Endodermal cell (in vitro differentiated cells): ENCODE measurements at places on chromosomes 5 and 9. TPM values are rescaled to one million over a fixed set of nuclear protein-coding genes. Genes with fewer than 3 reads are reported as not detected.

The ANKRD20A1 gene
- 1.9 and 3.4 TPM in 2 replicates for total RNA-seq

The PHF24 gene
- 1.9 TPM in 2 replicates for total RNA-seq

The PRRC2B gene
- 262 and 309 TPM in 2 replicates for total RNA-seq

The CANX gene
- 389 to 598 TPM (median 402 TPM) in 3 replicates for total RNA-seq

The NFX1 gene
- total RNA-seq = 15.2 to 23.3 TPM (median 23.1 TPM) in 3 replicates

The TNIP1 gene
- 44.6 and 51.3 TPM in 2 replicates for total RNA-seq

The HTR1A gene
- not detected in 3 replicates for total RNA-seq

The OTP gene
- total RNA-seq = not detected in 3 replicates

The SLC34A1 gene
- not detected in 2 replicates for total RNA-seq

- peaks cover 6% of the 10 kb centered on the region for H3K27me3 ChIP-seq
- H3K4me3 ChIP-seq = no peak overlapping the region
- no peaks in the 10 kb centered on the region for H3K4me1 ChIP-seq
- no peak for DNase-seq
Observed at GRCh38 chr9:6307551-6308096, 20.6 kb upstream of the TPD52L3 start.

GRCh38 chr5:51986733-51987132, 603.5 kb downstream of the ISL1 start:
- H3K4me3 ChIP-seq = no peak overlapping the region
- no peak overlapping the region for H3K27ac ChIP-seq
- DNase-seq = no peak

DNA sequence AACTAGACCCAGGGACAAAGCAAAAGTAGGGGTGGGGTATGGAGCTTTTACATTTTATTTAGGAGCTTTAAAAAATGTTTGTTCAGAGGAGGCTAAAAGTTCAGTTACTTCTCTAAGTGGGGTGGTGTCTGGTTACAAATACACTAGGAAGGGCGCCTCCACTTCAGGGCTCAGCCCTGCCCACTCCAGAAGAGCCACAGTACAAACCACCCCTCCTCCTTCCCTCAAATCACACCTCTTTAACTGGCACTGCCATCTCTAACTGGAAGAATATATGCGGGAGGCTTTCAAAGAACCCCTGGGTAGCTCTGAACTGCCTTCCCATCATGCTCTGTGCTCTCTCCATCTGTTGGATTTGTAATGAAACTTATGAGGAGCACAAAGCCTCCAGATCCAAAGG, 98.8 kb upstream of the NFIB start:
- DNase-seq = no peak
- no peak overlapping the region for H3K4me3 ChIP-seq
- H3K27me3 ChIP-seq = no peaks in the 10 kb centered on the region

DNA sequence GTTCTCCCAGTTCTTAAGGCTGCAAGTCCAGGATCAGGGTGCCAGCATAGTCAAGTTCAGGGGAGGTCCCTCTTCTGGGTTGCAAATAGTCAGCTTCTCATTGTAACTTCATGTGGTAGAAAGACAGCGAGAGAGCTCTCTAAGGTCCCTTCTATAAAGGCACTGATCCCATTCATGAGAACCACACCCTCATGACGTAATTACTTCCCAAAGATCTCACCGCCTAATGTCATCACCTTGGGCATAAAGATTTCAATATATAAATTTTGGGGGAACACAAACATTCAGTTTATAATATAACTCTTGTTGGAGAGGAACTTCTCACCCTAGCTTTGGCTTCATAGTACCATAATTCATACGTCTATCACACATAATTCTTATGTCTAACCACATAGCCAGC, 203.9 kb upstream of the VLDLR start:
- H3K4me1 ChIP-seq = peaks cover 8% of the 10 kb centered on the region
- no peaks in the 10 kb centered on the region for H3K36me3 ChIP-seq
- no peak overlapping the region for H3K27ac ChIP-seq
- H3K4me3 ChIP-seq = peak overlapping the region; percentile 46

- H3K4me1 ChIP-seq = peaks cover 8% of the 10 kb centered on the region
- H3K27ac ChIP-seq = no peak overlapping the region
- no peaks in the 10 kb centered on the region for H3K36me3 ChIP-seq
- H3K27me3 ChIP-seq = no peaks in the 10 kb centered on the region
- DNase-seq = no peak
Observed at GRCh38 chr5:1131191-1131621, 19.3 kb upstream of the SLC12A7 start.

- no peaks in the 10 kb centered on the region for H3K36me3 ChIP-seq
- H3K27me3 ChIP-seq = no peaks in the 10 kb centered on the region
- no peak overlapping the region for H3K27ac ChIP-seq
- H3K4me3 ChIP-seq = no peak overlapping the region
- H3K4me1 ChIP-seq = no peaks in the 10 kb centered on the region
Observed at GRCh38 chr9:132488626-132489025, 78.6 kb downstream of the CFAP77 start.

DNA sequence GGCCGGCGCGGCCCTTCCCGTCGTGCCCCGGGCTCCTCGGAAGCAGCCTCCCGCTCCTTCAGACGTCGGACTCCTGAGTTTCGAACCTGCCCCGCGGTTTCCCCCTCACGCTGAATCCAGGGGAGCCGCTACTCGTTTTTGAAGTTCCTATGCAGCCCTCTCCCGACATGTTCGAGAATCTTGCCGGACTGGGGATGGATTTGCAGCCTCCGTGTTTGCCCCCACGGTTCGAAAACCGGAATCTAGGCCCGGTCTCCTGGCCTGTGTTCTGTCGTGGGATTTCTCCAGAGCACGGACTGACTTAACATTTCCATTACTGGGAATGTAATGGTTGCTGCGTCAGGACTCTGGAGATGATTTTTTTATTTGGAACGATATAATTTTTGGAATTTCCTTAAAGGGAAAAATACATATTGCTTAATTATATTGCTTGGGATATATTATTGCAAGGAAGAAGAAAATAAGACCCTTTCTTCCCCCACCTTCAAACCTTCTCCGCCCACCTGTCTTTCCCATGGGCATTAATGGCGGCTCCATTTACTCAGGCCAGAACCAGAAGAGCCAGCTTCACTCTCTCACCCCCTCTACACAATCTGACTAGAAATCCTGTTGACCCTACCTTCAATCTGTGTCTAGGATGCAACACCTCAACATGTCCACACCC, 8.5 kb upstream of the MGAT1 start:
- no peaks in the 10 kb centered on the region for H3K36me3 ChIP-seq
- no peak for DNase-seq
- H3K27me3 ChIP-seq = no peaks in the 10 kb centered on the region
- peaks cover 19% of the 10 kb centered on the region for H3K4me1 ChIP-seq
- H3K4me3 ChIP-seq = peak overlapping the region; percentile 93

- no peak overlapping the region for H3K27ac ChIP-seq
- H3K27me3 ChIP-seq = no peaks in the 10 kb centered on the region
- H3K36me3 ChIP-seq = peaks cover 93% of the 10 kb centered on the region
- no peak for DNase-seq
Observed at GRCh38 chr9:37437621-37438020, 15.1 kb downstream of the GRHPR start.

- no peak overlapping the region for H3K4me3 ChIP-seq
- H3K4me1 ChIP-seq = no peaks in the 10 kb centered on the region
Observed at GRCh38 chr9:72477930-72478518, 43.4 kb upstream of the TMC1 start.

DNA sequence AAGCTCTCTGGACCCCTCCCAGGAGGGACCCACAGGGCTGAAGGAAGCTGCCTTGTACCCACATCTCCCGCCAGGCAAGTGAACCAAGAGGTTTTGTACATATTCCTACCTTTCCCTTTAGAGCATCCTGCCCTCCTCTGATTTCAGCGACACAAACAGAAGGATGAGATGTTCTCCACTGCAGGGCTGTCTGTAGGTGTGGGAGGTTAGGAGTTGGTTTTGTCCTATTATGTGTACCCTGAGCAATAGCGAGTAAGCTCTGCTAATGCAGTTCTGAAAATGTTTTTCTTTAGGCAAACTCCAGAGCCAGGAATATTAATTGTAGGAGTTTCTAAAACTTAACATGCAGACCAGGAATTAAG, 13.0 kb downstream of the SQSTM1 start:
- no peak overlapping the region for H3K27ac ChIP-seq
- peaks cover 2% of the 10 kb centered on the region for H3K4me1 ChIP-seq
- DNase-seq = no peak
- H3K36me3 ChIP-seq = peaks cover 73% of the 10 kb centered on the region

GRCh38 chr9:76658510-76659231, 105.6 kb upstream of the PCA3 start:
- H3K27ac ChIP-seq = no peak overlapping the region
- H3K4me1 ChIP-seq = peaks cover 4% of the 10 kb centered on the region
- H3K27me3 ChIP-seq = no peaks in the 10 kb centered on the region
- DNase-seq = peak; percentile 61
- no peaks in the 10 kb centered on the region for H3K36me3 ChIP-seq

DNA sequence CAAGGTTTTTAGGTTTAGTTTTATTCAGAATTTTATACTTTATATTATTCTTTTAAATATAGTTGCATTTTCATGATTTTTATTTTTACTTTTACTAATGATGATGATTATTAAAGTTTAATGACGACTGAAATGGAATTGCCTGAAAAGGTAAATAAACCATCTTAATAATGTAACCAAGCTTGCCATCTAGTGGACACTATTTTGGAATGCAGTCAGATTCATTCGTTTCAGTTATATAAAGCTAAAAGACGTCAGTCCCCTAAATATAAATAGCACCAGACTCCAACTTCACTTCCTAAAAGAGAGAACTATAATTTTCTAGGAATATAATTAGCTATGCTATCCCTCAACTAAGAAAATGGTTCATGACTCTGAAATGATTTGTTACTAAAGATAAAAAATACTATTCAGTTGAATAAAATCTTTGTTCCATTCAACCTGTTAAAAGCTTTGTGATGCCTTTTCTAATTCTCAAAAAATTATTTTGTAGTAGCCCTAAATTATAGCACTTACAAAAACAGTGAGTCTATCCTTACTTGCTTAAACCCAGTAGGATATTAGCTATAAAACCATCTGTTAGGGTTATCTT, 19.9 kb downstream of the ABITRAM start:
- DNase-seq = no peak
- peaks cover 14% of the 10 kb centered on the region for H3K36me3 ChIP-seq
- no peak overlapping the region for H3K27ac ChIP-seq
- no peaks in the 10 kb centered on the region for H3K27me3 ChIP-seq
- H3K4me1 ChIP-seq = no peaks in the 10 kb centered on the region

- H3K4me3 ChIP-seq = no peak overlapping the region
- no peak overlapping the region for H3K27ac ChIP-seq
- no peak for DNase-seq
- peaks cover 14% of the 10 kb centered on the region for H3K27me3 ChIP-seq
Observed at GRCh38 chr5:125199373-125199772, 452.9 kb upstream of the ZNF608 start.

GRCh38 chr5:72555871-72556270, 48.7 kb upstream of the ZNF366 start:
- H3K4me3 ChIP-seq = peak overlapping the region; percentile 65
- H3K36me3 ChIP-seq = no peaks in the 10 kb centered on the region
- no peak for DNase-seq
- peaks cover 6% of the 10 kb centered on the region for H3K27me3 ChIP-seq

- no peak overlapping the region for H3K27ac ChIP-seq
- peaks cover 4% of the 10 kb centered on the region for H3K4me1 ChIP-seq
- peaks cover 25% of the 10 kb centered on the region for H3K36me3 ChIP-seq
- peak; percentile 41 for DNase-seq
Observed at GRCh38 chr9:98253565-98253964, 1.9 kb downstream of the TBC1D2 start.

DNA sequence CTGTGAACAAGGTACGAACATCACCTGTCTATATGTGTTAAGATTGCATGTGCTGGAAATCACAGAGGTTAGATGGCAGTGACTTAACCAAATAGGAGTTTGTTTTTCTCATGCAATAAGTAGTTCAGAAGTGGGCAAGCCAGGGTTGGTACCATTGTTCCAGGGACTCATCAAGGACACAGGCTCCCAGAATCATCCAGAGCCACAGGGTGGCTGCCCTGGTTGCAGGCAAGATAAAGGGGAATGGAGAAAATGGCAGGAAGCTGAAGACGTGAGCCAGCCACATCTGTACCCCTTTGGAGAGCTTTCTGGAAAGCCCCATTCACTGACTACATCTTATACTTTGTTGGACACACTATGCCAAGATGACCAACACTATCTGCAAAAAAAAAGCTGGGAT, 126.0 kb upstream of the IL12B start:
- DNase-seq = peak; percentile 28
- no peaks in the 10 kb centered on the region for H3K36me3 ChIP-seq
- no peaks in the 10 kb centered on the region for H3K4me1 ChIP-seq
- H3K27ac ChIP-seq = no peak overlapping the region

DNA sequence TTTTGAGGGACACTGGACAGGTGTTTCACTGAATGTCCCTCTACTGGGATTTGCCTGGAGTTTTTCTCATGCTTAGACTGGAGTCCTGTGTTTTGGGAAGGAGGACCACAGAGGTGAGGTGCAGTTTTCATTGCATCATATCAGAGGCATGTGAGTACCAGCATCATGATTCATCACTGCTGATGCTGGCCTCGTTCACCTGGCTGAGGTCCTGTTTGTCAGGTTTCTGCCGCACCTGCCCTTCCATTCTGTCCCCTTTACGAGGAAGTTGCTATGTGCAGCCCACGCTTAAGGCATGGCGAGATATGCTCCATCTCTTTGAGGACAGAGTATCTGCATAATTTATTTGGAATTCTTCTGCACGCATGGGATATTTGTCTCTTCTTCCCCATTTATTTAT, 162.1 kb downstream of the TENT4A start:
- no peaks in the 10 kb centered on the region for H3K36me3 ChIP-seq
- H3K27ac ChIP-seq = no peak overlapping the region
- no peaks in the 10 kb centered on the region for H3K4me1 ChIP-seq
- no peak overlapping the region for H3K4me3 ChIP-seq

- no peaks in the 10 kb centered on the region for H3K4me1 ChIP-seq
- DNase-seq = no peak
- H3K4me3 ChIP-seq = no peak overlapping the region
- peak overlapping the region; percentile 47 for H3K27ac ChIP-seq
Observed at GRCh38 chr5:138448481-138449398, 9.9 kb downstream of the REEP2 start.

- H3K27ac ChIP-seq = no peak overlapping the region
- no peak for DNase-seq
- no peak overlapping the region for H3K4me3 ChIP-seq
- H3K27me3 ChIP-seq = no peaks in the 10 kb centered on the region
- no peaks in the 10 kb centered on the region for H3K4me1 ChIP-seq
Observed at GRCh38 chr5:159657771-159658170, 258.5 kb upstream of the ADRA1B start.

GRCh38 chr5:1966461-1966860, 83.7 kb upstream of the IRX4 start:
- no peak overlapping the region for H3K27ac ChIP-seq
- H3K27me3 ChIP-seq = no peaks in the 10 kb centered on the region
- no peak overlapping the region for H3K4me3 ChIP-seq
- H3K4me1 ChIP-seq = no peaks in the 10 kb centered on the region
